Cerebellar nuclear complex (tissue), 1 donor: ENCODE measurements at places on chromosomes 7 and 10.

DNA sequence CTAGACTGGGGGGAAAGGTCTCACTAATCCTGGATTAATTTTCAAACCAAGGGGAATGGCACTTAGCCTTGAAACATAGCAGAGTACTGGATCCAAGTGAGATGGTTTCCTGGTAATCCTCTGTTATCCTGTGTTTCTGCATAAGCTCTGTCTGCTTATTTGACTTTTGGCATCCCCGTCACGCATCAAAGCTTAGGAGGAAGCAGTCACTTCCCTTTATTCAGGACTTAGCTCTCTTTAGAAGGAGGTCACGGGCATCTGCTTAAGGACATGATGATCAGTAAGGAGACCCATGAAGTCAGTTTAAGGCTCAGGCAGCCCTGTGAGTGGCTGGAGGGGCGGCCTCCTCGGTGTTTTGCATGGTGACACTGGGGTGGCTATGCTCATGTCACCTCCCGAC lies 30.0 kb downstream of the TSPAN15 start:
- DNase-seq, result no peak

DNA sequence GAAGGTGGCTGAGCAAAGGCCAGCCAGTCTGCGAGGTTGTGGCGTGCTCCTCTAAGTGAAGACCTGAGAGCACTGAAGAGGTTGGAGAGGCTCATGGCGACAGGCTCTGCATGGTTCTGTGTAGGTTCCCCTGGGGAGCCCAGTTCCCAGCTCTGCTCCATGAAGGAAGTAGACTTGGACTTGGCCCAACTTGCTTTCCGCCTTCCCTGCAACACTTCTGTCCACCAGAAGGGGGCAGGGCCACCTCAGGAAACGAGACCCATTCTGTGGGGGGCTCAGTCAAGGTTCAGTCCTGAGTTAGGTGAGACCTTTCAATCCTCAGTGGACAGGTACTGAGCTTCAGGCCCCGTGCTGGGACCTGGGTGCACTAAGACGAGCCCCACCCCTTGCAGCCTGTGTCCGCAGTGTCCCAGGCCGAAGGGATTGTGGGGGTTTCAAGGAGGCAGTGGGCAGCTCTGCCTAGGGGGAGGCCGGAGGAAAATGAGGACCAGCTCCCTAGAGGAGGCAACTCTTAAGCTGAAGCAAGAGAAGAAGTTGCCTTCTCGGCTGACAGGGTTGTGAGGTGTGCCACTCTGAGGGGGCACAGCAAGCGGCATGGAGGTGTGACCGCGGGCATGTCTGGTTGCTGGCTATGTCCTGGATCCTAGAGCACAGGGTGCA lies 15.0 kb upstream of the PCBD1 start:
- DNase-seq, result peak; percentile 58

DNA sequence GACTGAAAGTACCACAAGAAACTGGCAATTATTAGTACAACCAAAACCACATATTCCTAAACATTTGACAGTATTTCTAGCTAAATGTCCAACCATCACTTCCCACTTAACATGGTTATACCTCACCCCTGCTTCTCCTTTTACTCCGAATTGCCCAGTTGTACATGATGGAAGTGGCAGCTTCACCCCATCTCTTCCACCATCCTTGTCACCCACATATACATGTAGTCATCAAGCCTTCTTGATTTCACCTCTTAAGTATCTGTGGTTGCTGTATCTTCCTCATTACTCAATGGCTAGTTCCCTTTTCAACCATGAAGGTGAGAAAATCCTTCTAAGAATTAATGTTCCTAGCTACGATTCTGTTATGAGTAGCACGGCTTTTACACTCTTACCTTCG lies 388.2 kb downstream of the CALN1 start:
- DNase-seq, result no peak

- no peak for DNase-seq
Observed at GRCh38 chr7:48813472-48813871, 110.9 kb upstream of the CDC14C start.

GRCh38 chr10:131205556-131205955 lies 106.0 kb downstream of the TCERG1L start:
- DNase-seq, result no peak

DNA sequence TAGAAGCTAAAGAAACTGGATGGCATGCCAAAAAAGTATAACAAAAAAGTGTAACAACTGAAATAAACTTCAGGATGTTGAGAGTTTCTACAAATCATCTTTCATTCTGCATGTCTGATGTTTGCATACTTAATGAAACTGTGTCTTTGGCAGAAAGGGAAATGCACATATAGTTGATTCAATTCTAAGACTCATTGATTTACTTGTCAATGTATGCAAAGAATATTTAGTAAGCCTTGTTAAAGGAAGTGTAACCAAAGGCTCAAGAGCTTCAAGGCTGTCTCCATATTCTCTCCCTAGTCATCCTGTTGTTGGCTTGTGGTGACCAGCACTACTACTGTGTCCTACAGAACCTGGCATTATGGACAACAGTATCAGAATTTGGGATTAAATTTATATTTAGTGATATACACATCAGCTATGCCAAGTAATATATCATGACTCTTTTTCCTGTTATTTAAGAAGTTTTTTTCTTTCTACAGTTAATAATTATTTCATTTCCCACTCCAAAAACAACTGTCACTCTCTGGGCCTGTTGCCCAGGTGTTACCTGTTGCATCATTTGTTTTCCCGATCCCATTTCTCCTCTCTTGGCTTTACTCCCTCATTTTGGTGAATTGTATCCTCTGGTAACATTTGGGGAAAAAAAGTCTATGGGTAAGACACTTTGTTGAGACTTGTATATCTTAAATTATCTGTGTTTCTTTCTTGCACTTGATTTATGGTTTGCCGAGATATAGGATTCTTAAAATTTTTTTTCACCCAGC lies 226.6 kb upstream of the BMPER start:
- DNase-seq, result no peak

- no peak for DNase-seq
Observed at GRCh38 chr10:106959521-106959920, 205.0 kb downstream of the SORCS1 start.

GRCh38 chr7:93036807-93037206 lies 81.0 kb downstream of the SAMD9 start:
- DNase-seq, result no peak

- DNase-seq, result no peak
Observed at GRCh38 chr10:99521765-99522469, 10.8 kb upstream of the NKX2-3 start.

DNA sequence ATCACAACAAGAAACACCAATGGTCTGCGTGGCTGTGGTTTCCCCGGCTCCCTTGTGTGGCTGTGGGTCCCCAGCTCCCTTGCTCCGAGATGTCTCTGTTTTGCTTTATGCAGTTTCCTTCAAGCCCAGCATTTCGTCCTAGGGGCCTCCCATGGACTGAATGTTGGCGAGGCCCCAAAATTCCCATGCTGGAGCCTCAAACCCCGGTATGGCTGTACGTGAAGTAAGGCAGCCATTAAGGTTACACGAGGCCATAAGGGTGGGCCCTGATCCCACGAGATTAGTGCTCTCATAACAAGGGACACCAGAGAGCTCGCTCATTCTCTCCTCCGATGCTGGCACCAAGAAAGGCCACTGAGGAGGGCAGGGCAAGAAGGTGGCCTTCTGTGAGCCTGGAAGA lies 44.6 kb downstream of the INSIG1 start:
- no peak for DNase-seq

DNA sequence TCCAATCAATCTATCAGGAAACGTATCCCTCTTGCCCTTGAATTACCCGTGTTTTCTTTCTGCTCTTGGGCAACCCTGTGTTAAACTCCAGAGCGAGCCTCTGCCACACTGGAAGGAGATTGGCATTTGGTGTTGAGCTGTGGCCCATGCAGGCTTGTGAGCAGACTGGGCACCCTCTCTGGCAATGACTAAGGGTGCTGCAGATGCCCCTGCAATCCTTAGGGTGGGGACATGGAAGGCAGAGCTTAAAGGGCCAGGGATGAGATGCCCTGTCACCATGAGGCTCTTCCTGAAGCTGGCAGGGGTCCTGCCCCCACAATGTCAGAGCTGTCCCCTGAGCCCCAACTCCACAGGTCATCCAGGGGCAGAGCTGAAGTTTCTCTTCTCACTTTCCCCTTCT lies 19.5 kb upstream of the FAM180A start:
- DNase-seq, result no peak

DNA sequence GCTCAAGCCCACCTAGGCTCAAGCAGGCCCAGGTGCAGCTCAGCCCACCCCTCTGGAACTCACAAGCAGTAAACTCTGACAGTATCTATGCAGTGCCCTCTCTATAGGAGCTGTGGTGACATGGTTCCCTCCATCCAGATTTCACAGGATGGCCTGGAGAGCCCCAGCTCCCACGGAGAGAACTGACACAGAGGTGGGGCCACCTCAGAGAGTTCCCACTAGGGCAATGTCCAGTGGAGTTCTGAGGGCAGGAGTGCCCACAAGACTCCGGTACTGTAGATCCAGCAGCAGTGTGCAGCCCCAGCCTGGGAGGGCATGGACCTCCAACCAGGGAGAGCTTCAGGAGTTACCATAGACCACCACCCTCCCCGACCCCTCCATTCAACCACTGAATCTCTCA lies 37.3 kb upstream of the CNPY1 start:
- no peak for DNase-seq

DNA sequence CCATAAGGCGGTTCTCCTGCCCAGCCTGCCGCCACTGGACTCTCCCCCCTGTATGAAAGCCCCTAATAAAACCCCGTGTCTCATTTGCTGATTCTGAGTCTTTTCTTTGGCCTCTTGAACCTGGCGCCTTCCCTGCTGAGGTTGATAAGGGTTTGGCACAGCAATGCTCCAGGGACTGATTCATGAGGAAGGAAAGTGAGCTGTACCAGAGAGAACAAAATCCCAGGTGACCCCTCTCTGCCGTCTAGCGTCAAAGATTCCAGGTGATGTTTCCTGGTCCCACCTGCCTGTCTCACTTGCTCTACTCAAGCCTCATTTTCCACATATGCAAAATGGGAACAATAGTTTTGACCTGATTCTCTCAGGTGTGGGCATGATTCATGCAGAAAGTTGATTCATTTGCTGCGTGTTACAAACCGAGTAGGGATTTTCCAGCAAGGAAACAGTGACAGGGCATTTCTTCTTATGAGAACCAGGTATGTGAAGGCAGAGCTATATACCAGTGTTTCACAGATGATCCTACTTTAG lies 730.6 kb upstream of the IGFBP3 start:
- no peak for DNase-seq

- DNase-seq, result no peak
Observed at GRCh38 chr10:35540296-35541164, 64.6 kb upstream of the GJD4 start.

DNA sequence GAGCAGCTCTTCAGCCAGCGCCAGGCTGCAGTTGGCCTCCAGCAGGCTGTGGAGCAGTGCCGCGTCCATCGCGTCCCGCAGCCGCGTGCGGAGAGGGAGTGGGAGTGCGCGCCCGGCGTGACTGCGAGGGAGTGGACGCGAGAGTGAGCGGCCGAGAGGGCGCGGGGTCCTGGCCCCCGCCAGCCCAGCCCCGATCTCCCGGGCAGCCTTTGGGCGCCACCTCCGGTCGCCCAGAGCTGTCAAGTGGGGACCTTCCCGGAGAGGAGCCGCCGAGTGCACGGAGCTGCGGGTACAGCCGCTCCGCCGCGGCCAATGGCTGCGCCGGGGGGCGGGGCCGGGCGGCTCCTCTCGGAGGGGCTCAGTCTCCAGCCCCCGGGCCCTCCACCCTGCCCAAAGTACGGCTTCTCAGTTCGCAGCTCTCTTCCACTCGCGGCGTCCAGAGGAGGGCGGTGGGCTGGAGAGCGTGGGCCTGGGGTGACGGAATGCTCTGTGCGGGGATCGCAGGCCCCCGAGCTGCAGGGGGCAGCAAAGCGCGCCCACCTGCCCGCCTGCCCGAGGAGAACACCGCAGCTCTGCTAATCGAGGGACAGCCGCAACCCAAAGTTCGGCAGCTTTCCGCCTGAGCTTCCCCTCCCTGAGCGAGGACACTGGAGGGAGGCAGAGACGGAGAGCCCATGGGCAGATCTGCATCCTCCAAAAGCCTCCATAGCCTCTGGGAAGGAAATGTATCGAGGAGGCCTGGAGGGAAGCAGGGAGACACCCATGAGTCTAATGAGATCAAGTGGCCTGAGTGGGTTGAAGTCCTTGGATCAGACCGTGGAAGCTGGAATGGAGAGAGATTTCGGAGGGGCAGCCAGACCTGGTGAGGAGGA lies at the start of gene CRHR2:
Gene CRHR2, minus strand, starts transcription at position 245 of the 872 bp plus-strand sequence. Its CDS starts 176 bp downstream, at position 69.
- DNase-seq, result no peak

DNA sequence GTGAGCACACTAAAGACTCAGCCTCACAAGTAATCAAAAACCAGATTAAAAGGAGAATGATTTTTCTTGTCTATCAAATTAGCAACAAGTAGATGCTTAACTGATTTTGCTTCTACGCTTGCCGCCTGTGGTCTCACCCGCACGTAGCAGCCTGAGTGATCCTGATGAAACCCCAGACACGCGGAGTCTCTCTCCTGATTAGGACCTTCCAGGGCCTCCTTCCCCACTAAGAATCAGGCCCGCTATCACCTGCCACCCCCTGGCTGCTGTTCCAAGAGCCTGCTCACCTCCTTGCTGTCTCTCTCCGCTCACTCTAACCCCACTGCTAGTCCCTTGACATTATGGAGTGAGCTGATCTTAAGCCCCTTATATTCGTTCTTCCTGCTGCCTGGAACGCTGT lies 325.9 kb upstream of the NRP1 start:
- DNase-seq, result no peak

GRCh38 chr10:124091646-124092249 lies 1.6 kb downstream of the CHST15 start:
- no peak for DNase-seq

- no peak for DNase-seq
Observed at GRCh38 chr10:58557714-58558113, 45.0 kb downstream of the BICC1 start.

- DNase-seq, result no peak
Observed at GRCh38 chr7:106313456-106313901, 28.7 kb upstream of the NAMPT start.

- no peak for DNase-seq
Observed at GRCh38 chr7:97419898-97420297, 302.4 kb downstream of the SDHAF3 start.

- DNase-seq, result no peak
Observed at GRCh38 chr7:101787864-101788263, 29.6 kb upstream of the CUX1 start.

GRCh38 chr7:46383605-46384004 lies 462.5 kb upstream of the IGFBP3 start:
- DNase-seq, result no peak

GRCh38 chr10:23035569-23035968 lies 59.8 kb upstream of the MSRB2 start:
- no peak for DNase-seq

DNA sequence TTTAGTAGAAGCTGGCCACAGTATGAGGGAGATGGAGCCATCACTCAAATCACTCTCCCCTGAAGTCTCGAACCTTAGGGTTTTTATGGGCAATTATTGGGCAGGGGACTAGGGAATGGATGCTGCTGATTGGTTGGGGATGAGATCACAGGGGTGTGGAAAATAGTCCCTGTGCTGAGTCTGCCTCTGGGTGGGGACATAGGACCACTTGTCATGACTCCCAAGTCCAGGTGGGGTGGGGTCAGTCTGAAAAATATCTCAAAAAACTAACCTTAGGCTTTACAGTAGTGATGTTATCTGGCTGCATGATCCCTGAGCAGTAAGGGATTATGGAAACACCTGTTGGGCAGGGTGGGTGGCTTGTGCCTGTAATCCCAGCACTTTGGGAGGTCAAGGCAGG lies 98.6 kb downstream of the XRCC2 start:
- DNase-seq, result no peak
